Thymus (tissue), 14 donors: ENCODE measurements at places on chromosomes 2 and 18.

DNA sequence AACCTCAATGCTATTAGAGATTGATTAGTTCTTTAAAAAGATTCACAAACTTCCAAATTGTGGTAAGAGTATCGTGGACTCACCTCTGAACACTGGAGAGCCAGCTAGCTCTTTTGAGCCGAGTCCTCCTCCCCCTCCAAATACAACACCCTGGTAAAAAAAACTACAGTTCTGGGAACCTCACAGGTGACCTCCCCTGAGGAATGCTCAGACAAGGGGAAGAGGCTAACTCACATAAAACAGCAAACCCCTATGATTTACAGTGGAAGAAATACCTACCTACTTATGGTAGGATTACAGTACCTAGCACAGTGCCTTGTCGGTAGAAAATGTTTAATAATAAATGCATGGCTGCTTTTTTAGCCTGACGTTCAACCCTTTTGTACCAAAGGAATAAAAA lies 8.4 kb downstream of the ZNF24 start:
- H3K27ac ChIP-seq: peak overlapping the region; percentile 4
- H3K27me3 ChIP-seq: no peaks in the 10 kb centered on the region
- no peak overlapping the region for H3K4me3 ChIP-seq

- no peak overlapping the region for H3K27ac ChIP-seq
- H3K4me3 ChIP-seq: no peak overlapping the region
- no peak for DNase-seq
- no peaks in the 10 kb centered on the region for H3K36me3 ChIP-seq
Observed at GRCh38 chr2:149389506-149390167, 59.2 kb downstream of the LYPD6 start.

DNA sequence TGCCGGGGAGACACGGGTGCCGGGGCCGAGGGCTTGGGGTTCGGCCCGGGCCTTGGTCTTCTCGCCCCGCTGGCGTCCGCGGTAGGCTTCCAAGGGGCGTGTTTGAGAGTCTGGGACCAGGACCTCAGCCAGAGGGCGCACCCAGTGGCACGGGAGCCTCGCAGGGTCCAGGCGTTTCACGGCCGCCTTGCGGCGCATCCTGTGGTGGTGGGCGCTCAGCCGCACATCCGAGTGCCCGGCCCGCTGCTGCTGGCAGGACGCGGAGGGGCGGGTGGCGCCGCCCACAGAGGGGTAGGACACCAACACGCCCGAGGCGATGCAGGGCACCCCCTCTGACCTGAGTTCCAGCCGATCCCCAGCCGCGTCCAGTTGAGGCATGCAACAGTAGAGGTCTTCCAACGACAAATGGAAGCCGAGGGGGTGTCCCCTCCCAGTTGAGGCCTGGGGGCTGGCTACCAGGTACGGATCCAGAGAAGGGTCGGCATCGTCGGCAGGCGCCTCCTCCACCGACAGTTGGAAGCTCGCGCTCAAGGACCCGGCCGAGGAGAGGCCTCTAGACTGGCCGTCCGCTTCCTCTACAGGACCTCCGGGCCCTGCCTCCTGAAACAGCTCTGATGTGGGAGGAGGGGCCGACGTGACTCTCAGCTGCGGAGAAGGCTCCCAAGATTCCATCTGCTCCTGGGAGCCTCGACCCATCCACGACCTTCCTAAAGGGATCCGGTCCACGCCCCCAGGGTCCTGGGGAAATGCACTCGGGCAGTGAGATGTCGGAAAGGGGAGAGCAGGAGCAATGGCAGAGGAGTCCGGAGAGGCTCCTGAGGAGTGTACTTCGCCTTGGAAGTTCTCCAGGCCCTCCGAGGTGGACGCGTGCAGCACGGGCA lies 6.3 kb downstream of the C2orf81 start:
- H3K4me1 ChIP-seq: no peaks in the 10 kb centered on the region
- H3K27me3 ChIP-seq: peaks cover 7% of the 10 kb centered on the region
- peak overlapping the region; percentile 24 for H3K4me3 ChIP-seq
- H3K36me3 ChIP-seq: no peaks in the 10 kb centered on the region

DNA sequence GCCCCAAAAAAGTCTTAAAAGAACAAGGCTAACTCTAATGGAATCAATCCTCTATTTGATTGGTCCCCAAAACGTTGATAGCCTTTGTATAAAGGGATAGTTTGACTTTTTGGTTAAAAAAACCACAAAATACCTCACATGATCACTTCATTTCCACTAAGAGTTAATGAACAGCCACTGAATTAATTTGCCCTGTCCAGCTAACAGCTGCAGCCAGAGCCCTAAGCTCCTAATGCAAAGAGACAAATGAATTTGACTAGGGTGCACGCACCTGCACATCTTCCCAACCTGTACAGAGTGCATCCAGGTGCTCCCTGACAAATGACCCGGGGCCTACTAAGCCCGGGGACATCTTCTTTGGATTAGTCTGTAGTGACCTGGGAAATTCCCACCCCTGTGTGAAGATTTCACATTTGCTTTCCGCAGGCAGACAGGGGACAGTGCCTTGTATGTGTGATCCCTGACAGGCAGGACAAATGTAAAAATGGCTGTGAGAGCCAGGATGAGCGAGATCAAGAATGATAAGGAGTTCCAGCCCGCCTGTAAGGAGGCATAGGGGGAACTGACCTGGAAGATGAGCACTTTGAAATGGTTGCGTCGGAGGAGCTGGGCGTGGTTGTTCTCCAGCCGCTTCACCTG lies 893 bp downstream of the CAVIN2 start:
- no peaks in the 10 kb centered on the region for H3K27me3 ChIP-seq
- H3K27ac ChIP-seq: no peak overlapping the region
- H3K36me3 ChIP-seq: no peaks in the 10 kb centered on the region
- H3K4me3 ChIP-seq: no peak overlapping the region
- H3K4me1 ChIP-seq: no peaks in the 10 kb centered on the region

GRCh38 chr2:86800856-86801567 lies 10.3 kb upstream of the CD8A start:
- no peaks in the 10 kb centered on the region for H3K27me3 ChIP-seq
- peaks cover 5% of the 10 kb centered on the region for H3K4me1 ChIP-seq
- H3K36me3 ChIP-seq: peaks cover 31% of the 10 kb centered on the region
- no peak overlapping the region for H3K27ac ChIP-seq

GRCh38 chr18:47749600-47749973 lies 180.9 kb downstream of the SMAD2 start:
- no peak overlapping the region for H3K4me3 ChIP-seq
- no peaks in the 10 kb centered on the region for H3K36me3 ChIP-seq
- no peak for DNase-seq
- H3K27me3 ChIP-seq: peaks cover 25% of the 10 kb centered on the region

GRCh38 chr2:46686811-46687210 lies 207.4 kb downstream of the TMEM247 start:
- H3K4me3 ChIP-seq: no peak overlapping the region
- no peaks in the 10 kb centered on the region for H3K36me3 ChIP-seq
- no peak overlapping the region for H3K27ac ChIP-seq
- no peak for DNase-seq

DNA sequence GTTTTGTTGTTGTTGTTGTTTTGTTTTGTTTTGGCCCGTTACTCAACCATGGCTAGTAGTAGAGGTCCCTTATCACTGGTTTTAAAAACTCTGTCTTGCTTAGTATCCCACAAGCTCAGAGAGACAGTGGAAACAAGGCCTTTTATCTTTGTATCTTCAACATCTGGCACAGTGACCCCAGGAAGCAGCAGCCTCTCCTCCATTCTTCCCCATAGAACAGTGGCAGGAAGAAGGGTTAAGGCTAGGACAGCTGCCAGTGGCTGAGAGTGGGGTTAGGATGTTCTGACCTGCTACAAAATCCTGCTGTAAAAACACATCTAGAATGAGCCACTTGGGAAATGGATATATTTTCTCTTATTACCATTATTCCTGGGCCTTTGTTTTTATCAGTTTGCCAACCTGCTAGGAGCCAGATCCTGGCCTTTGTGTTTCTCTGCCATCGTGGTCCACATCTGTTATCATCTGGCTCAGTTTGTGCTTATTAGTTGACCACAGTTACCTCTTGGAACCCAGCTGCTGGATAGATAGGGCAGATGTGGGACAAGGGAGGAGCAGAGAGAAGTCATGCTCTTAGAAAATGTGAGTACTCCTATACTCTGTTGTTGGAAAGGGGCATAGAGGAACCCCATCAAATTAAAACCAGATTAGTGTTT lies 246.8 kb downstream of the AGPS start:
- H3K4me3 ChIP-seq: no peak overlapping the region
- peaks cover 3% of the 10 kb centered on the region for H3K4me1 ChIP-seq
- no peak for DNase-seq
- no peaks in the 10 kb centered on the region for H3K36me3 ChIP-seq

- no peak overlapping the region for H3K27ac ChIP-seq
- H3K36me3 ChIP-seq: peaks cover 18% of the 10 kb centered on the region
- no peak overlapping the region for H3K4me3 ChIP-seq
- no peaks in the 10 kb centered on the region for H3K27me3 ChIP-seq
- H3K4me1 ChIP-seq: no peaks in the 10 kb centered on the region
- no peak for DNase-seq
Observed at GRCh38 chr2:232018181-232018580, 56.7 kb downstream of the DIS3L2 start.

DNA sequence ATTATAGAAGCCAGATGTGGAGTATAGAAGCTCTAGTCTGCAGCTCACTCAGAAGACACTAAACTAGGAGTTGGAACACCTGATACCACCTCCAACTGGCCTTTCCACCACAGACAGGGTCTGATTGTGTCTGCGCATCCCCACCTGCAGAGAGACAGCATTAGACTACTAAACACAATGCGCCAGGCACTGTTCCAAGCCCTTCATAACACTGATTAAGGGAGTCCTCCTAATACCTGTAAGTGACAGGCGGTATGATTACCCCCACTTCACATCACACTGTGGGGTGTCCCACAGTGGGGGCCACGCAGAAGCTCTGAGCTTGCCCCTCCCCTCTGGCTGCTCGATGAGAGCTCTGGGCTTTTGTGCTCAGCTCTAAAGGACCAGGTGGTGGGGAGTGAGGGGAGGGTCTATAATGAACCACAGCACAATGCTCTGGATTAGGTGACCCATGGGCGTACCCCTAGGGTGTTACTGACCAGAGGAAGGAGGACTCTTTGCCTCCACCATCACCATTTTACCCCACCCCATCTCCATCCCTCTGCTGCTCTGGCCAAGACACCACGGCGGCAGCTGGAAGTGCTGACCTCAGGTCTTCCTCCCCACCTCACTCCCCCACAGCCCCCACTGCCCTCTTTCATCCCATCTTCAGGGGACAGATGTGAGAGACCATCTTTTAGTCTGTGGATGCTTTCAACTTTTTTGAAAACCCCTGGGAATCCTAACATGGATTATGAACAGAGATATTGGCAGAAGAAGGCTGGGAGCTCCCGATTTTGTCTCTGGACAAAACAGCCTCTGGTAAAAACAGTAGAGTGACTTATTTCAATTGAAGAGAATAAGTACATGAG lies 145.1 kb downstream of the GFPT1 start:
- H3K27me3 ChIP-seq: no peaks in the 10 kb centered on the region
- no peaks in the 10 kb centered on the region for H3K4me1 ChIP-seq
- H3K4me3 ChIP-seq: no peak overlapping the region

- H3K4me3 ChIP-seq: no peak overlapping the region
- no peak for DNase-seq
- peaks cover 4% of the 10 kb centered on the region for H3K4me1 ChIP-seq
- H3K27me3 ChIP-seq: peaks cover 3% of the 10 kb centered on the region
- no peak overlapping the region for H3K27ac ChIP-seq
- H3K36me3 ChIP-seq: no peaks in the 10 kb centered on the region
Observed at GRCh38 chr2:12167525-12168317, 421.3 kb downstream of the LPIN1 start.

DNA sequence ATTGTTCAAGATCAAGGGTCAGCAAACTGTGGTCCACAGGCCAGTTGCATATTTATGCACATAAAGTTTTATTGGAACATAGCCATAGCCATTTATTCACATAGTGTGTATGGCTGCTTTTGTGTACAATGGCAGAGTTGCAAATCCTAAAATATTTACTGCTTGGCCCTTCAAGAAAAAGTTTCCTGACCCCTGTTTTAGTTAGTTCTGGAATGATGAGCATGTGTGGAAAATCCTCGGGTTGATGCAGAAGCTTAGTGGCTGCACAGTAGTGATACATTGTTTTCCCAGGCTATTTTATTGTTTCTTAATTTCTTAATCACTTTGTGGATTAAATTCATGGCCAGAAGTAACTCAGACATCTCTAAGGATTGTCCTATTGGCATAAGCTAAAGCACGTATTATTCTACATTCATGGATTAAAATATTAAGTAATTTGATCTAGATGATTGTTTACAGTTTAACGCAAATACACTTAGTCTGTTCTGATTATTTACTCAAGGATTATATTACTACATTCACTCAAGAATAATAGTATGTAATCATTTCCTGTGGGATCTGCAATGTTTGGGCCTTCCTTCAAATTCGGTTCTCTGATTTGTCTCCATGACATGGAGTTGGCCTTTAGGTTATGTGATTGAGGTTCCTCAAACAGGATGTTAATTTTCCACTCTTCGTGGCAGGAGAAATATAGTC lies 165.5 kb downstream of the TMEM247 start:
- H3K27me3 ChIP-seq: no peaks in the 10 kb centered on the region
- H3K36me3 ChIP-seq: no peaks in the 10 kb centered on the region
- H3K27ac ChIP-seq: no peak overlapping the region
- H3K4me1 ChIP-seq: no peaks in the 10 kb centered on the region
- no peak for DNase-seq

DNA sequence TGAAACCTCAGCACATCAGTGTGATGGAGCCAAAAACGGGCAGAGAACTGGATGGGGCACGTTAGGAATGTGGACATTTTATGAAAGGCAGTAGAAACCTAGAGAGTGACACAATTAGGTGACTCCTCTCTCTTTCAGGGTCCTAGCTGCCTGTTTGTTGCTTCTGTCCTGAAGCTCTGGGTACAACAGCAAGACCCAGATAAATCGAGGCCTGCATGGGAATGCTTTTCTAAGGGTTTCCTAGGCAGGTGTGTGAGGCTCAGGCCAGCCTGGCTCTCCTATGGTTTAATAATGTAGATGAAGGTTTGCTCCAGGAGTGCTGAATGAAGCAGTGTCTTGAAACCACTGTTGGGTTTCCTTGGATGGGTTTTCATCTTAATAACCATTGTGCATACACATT lies 517.1 kb upstream of the RAB6C start:
- DNase-seq: no peak
- no peak overlapping the region for H3K4me3 ChIP-seq
- no peaks in the 10 kb centered on the region for H3K36me3 ChIP-seq
- H3K27ac ChIP-seq: no peak overlapping the region
- no peaks in the 10 kb centered on the region for H3K27me3 ChIP-seq

GRCh38 chr2:227881866-227882517 lies 10.6 kb downstream of the DAW1 start:
- H3K36me3 ChIP-seq: no peaks in the 10 kb centered on the region
- H3K27me3 ChIP-seq: no peaks in the 10 kb centered on the region
- H3K27ac ChIP-seq: no peak overlapping the region
- no peak for DNase-seq
- H3K4me1 ChIP-seq: no peaks in the 10 kb centered on the region
- H3K4me3 ChIP-seq: no peak overlapping the region

- no peak overlapping the region for H3K27ac ChIP-seq
- no peak for DNase-seq
- no peak overlapping the region for H3K4me3 ChIP-seq
Observed at GRCh38 chr2:68653538-68653982, 10.2 kb downstream of the PROKR1 start.

GRCh38 chr2:160474891-160475787 lies 18.5 kb downstream of the RBMS1 start:
- no peaks in the 10 kb centered on the region for H3K27me3 ChIP-seq
- no peak overlapping the region for H3K27ac ChIP-seq
- H3K4me1 ChIP-seq: no peaks in the 10 kb centered on the region
- no peaks in the 10 kb centered on the region for H3K36me3 ChIP-seq
- no peak overlapping the region for H3K4me3 ChIP-seq
